AG04450 (cell line): ENCODE measurements at places on chromosomes 5 and 9. TPM values are rescaled to one million over a fixed set of nuclear protein-coding genes. Genes with fewer than 3 reads are reported as not detected.

- no peak for DNase-seq
Observed at GRCh38 chr9:131837316-131837715, 97.4 kb upstream of the RAPGEF1 start.

DNA sequence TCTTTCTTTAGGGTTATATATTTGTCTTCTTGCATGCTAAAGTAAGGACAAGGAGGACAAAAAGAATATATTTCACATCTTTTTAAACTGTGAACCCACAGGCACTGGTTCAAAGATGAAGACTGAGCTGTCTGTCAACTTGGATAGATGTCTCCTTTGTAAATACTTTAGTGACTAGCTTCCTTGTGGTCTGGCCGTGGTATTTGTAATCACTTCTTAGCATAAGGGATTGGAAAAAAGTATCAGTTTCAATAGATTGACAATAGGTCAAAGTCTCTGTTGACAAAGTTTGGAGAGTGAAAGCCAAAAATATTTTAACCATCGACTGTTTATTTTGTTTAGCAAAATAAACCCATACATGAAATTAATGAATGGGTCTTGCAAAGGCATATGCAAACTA is 91.4 kb downstream of the TMEM167A start:
- no peak for DNase-seq

DNA sequence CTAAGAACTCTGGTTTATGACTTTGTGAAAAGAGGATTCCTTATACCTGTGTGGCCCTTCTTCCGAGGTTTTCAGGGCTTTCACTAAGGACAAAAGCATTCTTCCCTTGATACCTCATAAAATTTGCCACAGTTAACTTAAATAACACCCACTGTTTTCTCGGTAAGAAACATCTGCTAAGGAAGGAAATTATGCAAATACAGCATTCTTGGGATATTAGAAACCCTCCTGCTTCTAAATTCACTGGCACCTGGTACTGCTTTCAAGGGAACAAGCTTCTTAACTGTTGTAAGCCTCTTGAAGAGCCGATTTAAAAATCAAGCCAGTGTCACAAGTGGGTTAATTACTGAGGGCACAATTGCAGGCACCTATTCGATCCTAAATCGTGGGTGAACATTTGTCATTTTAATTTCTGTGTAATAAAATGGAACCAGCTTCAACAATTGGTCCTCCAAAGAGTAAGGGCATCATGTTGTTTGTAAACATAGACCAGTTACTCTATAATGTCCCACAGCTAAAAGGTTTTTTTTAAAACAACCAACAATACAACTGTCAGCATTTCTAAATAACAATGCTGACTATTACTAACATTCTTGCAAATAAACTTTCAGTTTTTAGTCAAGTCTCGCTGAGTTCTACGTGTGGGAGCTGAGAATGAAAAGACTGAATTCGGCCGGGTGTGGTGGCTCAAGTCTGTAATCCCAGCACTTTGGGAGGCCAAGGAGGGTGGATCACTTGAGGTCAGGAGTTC is 26.6 kb downstream of the AK3 start:
- DNase-seq: peak; percentile 11

GRCh38 chr5:140220698-140221064 is 45.7 kb downstream of the CYSTM1 start:
- DNase-seq: no peak

GRCh38 chr9:114480746-114481435 is 24.4 kb downstream of the WHRN start:
- no peak for DNase-seq

- DNase-seq: no peak
Observed at GRCh38 chr9:15140051-15140450, 167.0 kb downstream of the TTC39B start.

DNA sequence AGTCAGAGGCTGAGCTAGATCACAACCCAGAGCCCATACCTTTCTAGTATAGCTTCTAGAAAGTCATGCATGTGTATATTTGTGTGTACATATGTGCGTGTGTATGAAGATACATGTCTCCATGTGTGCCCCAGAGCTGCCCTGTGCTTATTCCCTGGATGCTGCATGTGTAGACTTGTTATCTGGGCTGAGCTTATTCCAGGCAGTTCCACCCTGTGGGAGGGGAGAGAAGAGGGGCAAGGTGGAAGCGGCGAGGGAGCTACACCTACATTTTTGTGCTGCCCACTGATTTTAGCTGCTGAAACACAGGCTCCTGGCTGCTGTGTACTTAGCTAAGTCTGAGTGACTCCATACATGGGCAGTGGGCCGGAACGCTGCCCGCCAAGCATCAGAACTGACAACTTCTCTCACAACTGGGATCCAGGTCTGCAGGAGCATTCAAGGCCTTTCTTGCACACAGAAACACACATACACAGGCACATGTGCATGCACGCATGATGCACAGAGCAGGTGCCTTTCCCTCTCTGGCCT is 38.0 kb upstream of the XPA start:
- no peak for DNase-seq

DNA sequence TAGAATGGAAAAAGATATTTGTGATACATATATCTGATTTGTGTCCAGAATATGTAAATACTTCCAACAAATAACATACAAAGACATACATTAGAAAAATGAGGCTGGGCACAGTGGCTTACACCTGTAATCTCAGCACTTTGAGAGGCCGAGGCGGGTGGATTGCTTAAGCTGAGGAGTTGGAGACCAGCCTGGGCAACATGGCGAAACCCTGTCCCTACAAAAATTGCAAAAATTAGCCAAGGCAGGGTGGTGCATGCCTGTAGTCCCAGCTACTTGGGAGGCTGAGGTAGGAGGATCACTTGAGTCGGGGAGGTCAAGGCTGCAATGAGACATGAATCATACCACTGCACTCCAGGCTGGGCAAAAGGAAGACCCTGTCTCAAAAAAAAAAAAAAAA is 46.1 kb upstream of the CDC42SE2 start:
- DNase-seq: no peak

DNA sequence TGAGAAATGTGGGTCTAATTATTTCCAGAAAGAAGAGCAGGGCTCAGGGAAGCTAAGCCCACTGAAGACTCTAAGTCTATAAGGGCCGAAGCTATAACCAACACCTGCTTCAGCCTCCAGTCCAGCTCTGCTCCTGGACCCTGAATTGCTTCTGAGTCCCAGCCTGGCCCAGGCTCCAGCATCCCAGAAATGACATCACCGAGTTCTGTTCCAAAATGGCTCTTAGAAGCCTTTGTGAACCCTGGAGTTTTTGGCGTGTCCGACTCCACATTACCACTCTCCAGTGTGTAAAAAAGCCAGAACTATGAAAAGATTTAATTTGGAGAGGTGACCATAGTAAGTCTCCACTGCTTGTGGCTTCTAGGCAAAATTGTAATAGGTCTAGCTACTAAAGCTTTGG is 289.9 kb downstream of the SLIT3 start:
- no peak for DNase-seq

DNA sequence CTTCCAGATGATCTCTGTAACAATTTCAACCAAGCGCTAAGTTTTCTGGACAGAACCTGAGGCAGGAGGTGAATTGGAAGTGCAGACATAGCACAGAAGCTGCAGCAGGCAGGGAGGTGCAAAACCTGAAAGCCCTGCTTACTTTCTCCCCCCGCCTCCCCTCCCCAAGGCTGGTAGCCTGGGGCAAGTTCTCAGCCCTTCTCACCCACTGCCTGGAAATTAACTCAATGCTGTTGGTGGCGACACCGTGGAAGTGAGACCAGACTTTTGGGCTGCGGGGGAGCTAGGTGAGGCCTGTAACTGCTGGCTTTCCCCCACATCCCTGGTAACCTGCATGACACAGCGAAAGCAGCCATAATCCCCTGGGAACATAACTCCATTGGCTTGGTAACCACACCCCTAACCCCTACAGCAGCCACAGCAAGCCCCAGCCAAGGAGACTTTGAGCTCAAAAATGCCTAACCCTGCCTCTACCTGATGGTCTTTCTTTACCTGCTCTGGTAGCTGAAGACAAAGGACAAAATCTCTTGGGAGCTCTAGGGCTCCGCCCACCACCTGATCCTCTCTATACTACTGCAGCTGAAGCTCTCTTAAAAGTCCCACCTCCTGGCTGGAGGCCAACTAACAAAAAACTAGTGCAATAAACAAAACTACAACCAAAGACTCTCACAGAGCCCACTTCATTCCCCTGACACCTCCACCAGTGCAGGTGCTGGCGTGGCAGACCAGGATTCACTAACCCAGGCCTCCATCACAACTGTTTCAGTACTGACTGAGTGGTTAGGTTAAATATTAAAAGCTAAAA is 11.9 kb upstream of the OR13C8 start:
- no peak for DNase-seq

- no peak for DNase-seq
Observed at GRCh38 chr9:82449986-82450385, 461.4 kb downstream of the SPATA31D1 start.

DNA sequence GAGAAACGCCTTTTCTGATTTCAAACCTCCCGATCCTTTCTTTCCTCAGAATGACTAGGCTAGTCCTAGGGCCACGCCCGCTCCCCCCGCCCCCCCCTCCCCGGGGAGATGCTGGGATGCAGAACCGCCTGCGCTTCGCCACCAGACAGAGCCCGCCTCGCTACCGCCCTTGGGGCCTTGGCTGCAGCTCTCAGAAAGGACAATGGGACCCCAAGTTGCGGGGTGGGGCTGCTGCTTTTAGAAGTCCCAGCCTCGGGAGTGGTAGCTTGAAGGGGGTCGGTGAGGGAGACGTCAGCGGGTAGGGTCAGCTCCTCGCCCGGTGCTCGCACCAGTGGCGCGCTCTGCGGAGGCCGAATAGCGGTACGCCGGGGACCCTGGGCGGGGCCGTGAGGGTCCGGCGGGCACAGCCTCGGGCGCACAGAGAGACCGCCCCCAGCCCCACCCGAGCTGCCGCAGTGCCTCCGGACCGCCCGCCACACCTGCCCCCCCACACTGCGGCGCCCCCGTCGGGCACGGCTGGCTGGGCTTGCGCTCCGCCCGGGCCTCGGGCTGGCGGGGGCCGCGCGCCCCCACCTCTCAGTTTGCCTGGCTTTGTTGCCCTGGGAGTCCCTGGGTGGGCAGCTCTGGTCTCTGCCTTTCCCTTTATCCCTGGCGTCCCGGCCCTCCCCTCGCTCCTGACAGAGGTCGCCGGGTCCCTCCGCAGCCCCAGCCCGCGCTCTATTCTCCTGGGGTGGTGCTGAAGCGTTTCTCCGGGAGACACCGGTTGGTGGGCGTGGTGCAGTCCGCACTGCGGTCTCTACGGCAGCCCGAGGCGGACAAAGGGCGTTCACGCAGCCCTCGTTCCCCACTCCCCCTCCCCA is 1.2 kb downstream of the MAP1B start:
- no peak for DNase-seq

DNA sequence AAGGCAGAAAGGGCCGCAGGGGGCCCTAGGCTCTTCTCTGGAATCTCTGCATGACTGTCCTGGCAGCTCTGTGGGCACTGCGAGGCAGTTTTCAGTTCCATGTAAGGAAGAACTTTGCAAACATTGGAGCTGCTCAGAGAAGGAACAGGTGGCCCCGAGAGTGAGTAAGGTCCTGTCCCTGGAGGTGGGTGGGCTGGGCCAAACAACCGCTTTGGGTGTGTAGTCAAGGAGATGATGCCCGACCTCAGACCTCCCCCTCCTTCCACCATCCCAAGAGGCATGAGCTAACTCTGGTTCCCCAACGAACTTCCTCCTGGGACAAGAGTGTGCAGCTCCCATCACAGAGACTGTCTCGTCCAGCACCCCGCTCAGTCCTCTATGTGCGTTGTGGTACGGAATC is 20.5 kb downstream of the CSF1R start:
- DNase-seq: no peak

DNA sequence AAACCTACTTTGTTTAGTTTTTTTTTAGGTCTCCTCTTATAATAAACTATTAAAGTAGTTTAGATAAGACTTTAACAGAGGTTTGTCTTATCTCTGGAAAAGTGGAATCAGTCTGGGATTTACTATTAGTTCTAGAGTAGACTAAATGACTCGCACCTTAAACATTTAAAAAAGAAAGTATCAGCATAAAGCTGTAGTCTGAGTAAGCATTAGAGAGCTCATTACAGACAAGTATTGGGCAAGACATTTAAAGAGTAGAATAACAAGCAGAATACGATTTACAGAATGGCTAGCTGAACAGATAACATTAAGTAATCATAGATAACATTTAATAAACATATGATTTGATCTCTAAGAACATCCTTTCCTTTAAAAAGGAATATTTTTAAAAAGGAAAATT is 226.0 kb upstream of the DMAC1 start:
- no peak for DNase-seq

DNA sequence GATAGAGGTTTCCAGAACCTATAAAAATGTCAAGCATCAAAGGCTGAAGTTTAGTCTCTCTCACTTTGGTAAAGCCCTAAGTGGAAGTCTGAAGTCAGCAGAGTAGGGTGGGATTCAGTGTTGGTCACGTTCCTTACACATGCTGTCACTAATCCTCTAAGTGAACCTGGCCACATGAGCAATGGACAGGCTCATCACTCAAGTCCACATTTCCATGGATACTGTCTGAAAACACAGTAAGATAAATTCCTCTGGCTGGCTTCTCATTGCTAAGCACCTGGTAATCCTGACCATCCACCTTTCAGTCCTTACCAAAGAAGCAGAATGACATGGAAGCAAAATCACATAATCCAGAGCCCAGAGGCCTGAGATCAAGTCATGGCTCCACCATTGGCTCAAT is 43.8 kb downstream of the GNA14 start:
- DNase-seq: no peak

The FOXD4 gene
- polyA plus RNA-seq: not detected in 2 replicates

The HSD17B3 gene
- polyA plus RNA-seq: 0.12 TPM in 1 of 2 replicates, not detected in the other

The GFRA3 gene
- polyA plus RNA-seq: 0.11 TPM in 1 of 2 replicates, not detected in the other

The ATP6V1G1 gene
- polyA plus RNA-seq: 118 and 138 TPM in 2 replicates

The CCDC192 gene
- polyA plus RNA-seq: not detected in 2 replicates

The ALDOB gene
- not detected in 2 replicates for polyA plus RNA-seq

The PCDHGA11 gene
- polyA plus RNA-seq: 7.5 and 7.7 TPM in 2 replicates

The SH3TC2 gene
- polyA plus RNA-seq: 1.3 and 1.6 TPM in 2 replicates
